ENCODE measurements at places on chromosomes 4 and X.

- no peak for DNase-seq
Measured at GRCh38 chr4:78298618-78299017, 241.5 kb downstream of the FRAS1 start.

GRCh38 chr4:1737666-1738065, 16.3 kb downstream of the TACC3 start:
- no peak for DNase-seq

DNA sequence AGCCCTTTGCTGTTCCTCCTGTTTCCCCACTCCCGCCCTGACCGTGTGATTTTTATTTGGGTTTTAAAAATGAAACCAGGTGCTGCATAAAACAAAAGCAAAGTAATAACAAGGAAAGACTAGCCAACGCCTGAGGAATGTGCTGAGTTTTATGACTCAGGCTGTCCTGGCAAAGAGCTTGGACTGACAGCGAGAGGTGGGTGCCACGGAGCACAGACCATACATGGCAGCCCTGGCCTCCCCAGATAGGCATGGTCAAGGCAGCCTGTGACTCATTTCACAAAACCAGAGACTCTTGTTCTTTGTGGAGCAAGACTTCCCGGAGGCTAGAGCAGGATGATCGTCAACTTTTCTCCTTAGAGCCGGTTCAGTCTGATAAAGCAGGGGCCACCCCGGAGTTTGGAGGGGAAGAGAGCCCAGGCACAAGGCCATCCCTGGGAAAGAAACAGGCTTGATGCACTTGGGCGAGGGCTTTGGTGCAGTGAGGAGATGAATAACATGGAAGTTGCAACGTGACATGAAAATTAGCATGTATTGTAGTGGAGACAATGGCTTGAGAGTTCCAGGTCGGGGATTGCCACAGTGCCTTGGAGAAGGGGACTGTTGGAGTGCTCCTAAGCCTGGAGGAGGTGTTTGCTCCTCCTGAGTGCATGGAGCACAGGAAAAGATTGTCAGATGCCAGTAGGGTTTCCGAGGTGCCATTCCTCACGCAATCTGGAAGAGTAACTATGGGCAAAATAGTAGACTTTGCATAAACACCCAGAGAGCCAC, 54.8 kb downstream of the C4orf51 start:
- DNase-seq, result no peak

DNA sequence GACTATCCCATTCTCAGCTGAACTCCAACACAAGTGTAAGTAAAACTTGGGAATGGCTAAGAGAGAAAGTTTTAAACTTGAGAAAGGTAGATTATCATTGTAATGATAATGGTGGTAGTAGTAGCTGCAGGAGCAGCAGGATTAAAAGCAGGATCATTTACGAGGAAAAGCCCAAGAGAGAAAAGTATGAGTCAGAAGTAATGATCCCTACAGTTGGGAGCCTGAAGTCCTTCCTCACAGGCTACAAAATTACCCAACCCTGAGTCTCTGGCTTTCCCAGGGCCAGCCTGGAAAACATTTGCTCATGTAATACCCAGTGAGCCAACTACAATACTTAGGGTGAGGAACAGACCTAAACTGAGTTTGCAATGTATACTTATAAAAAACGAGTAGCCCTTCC, 4.4 kb upstream of the PRDM8 start:
- DNase-seq, result no peak

DNA sequence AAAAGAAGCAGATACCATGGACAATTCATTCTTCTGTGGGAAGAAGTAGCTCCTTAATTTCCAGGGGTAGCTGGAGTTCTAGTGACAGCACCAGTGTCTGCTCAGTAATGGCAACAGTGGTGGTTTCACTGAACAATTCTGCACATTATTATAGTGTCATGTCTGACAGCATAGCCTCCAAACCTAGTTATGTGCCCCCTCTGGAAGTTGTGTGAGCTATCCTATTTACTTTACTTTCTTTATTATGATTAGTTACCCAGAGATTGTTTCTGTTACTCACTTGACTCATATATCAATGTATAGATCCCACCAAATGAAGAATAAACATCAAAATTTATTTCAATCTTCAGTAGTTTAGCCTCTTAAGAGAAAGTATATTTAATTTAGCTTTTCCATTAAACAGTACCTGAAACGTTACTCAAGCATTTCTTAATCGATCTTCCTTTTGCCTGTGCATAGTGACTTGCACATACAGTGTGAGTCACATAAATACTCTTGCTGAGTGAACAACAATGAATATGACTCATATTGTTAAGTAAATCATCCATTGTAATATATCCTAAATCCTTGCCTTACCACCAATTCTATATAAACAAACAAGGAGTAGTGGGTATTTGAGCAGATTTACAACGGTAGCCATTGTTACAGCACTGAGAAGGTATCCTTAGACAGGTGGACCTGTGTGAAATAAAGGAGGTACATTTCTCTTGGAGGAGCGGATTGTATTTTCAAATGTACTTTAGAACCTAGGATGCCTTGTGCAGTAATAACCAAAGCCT, 534.7 kb downstream of the ANKRD50 start:
- DNase-seq, result no peak
